ENCODE measurements at places on chromosomes 5 and 9.

GRCh38 chr5:142308358-142308757 is 16.5 kb downstream of the SPRY4 start:
- no peak for DNase-seq

DNA sequence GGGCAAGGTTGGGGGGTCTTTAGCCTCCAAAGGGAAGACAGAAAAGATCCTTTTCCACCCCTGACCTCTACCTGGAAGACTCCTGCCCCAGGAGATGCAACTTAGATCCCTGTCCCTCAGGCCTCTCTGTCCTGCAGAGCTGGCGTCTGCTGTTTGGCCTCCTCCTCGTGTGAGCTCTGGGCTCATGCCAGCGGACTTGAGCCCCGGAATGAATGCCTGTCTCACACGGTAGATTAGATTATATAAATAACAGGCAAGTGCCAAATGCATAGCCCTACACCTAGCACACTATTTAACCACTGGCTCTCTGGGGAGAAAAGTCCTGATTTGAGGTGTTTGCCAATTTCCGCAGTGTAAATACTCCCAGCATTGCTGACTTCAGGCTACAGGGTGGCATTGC is 1.4 kb upstream of the WNK2 start:
- no peak for DNase-seq

DNA sequence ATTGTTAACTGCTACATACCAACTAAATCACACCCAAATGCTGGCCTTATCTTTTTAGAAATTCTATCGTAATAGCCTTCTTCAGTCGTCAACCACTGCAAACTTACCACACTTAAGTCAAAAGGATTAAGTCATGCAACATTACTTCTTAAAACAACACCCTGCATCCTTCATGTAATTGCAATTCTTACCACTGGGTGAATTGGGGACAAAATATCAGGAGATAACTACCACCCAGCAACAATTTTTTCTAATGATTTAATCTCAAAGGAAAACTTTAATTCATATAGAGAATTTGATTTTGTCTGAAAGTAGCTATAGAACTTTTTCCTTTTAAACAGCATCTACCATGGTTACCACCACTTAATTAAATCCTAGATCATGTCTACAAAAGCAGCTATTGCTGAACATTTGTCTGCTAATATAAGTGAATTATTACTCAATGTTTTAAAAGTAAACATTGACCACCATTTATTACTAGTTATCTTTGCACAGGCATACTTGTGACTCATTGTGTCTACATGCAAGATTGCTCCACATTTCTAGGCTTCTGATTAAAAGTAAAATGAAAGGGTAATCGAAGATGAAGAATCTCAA is 10.5 kb downstream of the MLLT3 start:
- no peak for DNase-seq

DNA sequence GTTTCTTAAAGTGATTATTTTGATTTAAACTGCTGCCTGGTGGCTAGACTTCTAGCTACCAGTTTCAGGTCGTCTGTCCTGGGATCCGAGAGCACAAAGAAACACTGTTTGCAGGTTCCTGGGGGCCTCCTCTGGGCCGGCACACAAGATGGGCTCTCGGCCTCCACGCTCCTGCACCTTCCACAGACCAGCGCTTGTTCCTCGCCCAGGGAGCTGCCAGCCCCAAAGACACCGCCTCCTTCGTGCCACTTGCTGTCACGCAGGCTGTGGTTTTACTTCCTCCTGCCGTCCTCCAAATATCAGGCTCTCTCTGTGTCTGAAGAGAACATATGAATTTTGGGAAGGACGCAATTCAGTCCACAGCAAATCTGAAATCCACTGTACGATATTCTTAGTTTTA is 105.8 kb downstream of the ROR2 start:
- DNase-seq = no peak

GRCh38 chr9:35112257-35113020 is 3.2 kb downstream of the ATOSB start:
- no peak for DNase-seq

- peak; percentile 35 for DNase-seq
Measured at GRCh38 chr5:172939071-172939470, 20.2 kb upstream of the RPL26L1 start.

DNA sequence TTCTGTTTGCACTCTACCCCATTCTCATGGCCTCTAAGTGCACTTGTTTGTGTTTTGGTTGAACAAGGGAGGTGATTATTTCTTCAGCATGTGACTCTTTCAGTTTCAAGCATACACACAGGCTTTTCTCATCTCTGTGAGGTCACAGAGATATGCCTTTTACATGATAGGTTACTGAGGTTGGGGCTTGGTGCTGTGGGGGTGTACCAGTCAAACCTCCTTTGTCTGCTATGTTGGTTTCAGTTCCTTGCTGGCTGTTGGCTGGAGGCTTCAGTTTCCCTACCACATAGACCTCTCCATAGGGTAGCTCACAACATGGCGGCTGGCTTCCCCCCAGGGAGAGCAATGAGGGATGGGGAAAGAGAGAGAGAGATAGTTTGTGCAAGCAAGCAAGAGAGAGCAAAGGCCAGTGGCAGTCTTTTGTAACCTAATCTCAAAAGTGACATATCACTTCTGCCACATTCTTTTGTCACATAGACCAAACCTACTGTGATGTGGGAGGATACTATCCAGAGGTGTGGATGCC is 96.7 kb upstream of the SEMA6A start:
- DNase-seq = no peak

- DNase-seq = no peak
Measured at GRCh38 chr5:67900514-67900913, 315.0 kb upstream of the PIK3R1 start.

DNA sequence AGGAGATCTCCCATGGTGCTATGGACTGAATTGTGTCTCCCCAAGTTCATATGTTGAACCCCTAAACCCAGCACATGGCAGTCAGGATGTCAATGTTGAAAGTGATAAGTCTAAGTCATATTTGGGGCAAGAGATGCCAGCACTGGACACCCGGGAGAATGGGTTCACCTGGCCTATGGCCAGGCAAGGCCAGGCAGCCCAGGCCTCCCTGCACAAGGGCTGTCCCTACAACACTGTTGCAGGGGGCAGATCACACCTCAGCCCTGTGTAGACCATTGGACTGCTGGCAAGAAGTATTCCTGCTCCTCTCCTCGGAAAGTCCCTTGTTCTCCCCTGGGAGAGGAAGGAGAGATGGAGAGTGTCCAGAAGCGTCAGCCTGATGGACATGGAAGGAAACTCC is 240.5 kb downstream of the GADD45G start:
- no peak for DNase-seq

GRCh38 chr9:134778841-134779411 is 101.7 kb upstream of the FCN2 start:
- DNase-seq = peak; percentile 35

DNA sequence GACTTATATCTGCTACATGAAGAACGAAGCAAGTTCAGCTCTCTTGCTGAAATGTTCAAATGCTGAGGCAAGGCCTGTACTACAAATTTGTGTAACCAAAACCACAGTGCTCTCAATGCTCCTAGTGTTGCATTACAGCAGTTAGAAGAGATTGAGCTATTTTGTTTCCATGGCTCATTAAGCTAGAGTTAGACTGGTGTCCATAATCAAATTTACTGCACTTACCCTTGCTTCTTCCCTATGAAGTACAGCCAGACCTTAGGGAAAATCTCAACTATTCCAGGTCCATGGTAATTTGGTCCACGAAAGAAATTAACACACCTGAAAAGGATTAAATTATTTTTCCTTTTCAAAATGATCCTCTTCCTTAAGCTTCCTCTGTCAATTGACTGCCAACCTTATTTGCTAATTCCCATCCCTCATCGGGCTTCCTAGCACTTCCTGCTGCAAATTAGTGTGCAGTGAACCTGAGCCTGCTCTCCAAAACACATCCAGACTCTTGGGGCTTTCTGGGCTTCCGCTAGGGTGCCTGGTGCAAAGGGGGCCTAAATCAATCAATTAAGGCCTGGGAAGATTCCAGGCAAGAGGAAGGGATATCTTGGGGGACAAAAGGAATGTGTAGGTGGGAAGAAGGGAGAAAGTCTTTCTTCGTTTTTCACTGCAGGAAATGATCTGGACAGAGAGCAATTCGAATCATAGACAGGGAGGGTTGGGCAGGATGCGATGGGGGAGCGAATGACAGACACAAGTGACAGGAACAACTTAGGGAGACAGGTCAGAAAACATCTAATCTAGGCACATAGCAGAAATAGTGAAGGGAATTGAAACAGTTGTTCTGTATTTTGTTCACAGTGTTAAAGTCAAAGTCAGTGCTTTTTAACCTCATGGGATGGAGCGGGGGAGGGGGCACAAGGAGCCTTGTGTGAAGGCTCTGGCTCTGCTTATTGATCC is 542.4 kb downstream of the RAB3C start:
- no peak for DNase-seq

DNA sequence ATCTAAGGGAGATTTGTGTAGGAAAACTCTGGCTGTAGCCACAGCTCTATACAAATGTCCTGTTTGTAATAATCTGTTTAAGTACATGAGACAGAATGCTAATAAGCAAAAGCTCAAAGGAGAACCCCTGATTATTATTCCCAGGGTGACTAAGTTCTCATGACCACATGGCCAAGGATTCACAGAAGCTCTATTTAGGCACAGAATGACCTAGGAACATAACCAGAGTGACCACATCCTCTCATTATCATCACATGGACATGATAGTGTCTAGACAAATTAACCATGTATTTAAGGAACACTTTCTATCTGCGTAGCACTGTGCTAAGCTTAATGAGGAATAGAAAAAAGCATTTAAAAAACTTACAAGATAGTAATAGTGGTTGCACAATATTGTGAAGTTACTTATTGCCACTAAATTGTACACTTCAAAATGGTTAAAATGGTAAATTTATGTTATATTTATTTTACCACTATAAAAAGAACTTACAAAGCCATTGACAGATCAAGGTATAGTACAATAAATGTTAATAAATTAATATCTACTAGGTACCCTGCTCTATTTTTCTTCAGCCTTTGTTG is 56.3 kb downstream of the STX17 start:
- no peak for DNase-seq

GRCh38 chr9:34715639-34716215 is 5.8 kb upstream of the CCL21 start:
- DNase-seq = no peak

GRCh38 chr9:89482901-89483361 is 15.0 kb downstream of the SEMA4D start:
- DNase-seq = no peak

DNA sequence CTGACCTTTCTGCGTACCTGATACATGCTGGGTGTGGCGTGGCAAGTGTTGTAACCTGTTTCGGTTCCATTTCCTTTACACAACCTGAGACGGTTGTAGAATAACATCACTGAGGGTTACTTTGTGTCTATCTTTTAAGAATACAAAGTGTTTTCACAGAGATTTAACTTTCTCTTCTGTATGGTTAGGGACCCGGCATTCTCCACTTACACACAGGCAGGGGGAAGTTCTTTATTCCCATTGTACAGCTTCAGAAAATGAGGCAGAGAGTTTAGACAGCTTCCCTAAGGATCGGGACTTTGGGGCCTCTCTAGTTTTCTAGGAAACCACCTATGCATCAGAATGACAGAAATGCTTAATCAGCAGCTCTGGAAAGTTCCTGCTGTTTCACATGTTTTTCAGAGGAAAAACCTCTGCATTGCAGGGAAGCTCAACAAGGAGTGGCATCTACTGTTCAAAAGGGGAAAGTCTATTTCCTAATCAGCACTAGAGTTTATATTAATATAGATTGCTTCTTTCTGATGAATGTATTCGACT is 41.3 kb downstream of the CAST start:
- DNase-seq = no peak

DNA sequence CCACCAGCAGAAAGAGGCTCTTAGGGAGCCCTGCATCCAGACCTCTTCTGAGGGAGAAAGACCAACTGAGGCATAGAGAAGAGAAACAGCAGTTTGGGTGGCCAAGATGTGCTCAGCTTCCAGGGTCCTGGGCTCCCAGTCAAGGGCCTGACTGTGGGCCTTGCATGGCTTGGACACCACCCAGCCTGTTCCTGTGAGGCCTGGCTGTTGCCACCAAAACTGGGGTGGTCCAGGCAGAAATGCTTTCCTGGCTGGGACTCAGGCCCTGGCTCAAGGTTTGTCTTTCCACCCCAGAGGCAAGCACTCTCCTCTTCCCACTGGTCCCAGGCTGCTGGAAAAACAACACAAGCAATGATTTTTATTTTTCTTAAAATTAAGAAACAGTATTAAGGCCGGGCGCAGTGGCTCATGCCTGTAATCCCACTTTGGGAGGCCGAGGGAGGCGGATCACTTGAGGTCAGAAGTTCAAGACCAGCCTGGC is 13.3 kb downstream of the MYOZ3 start:
- no peak for DNase-seq

GRCh38 chr9:32969270-32969669 is 32.2 kb downstream of the APTX start:
- no peak for DNase-seq

DNA sequence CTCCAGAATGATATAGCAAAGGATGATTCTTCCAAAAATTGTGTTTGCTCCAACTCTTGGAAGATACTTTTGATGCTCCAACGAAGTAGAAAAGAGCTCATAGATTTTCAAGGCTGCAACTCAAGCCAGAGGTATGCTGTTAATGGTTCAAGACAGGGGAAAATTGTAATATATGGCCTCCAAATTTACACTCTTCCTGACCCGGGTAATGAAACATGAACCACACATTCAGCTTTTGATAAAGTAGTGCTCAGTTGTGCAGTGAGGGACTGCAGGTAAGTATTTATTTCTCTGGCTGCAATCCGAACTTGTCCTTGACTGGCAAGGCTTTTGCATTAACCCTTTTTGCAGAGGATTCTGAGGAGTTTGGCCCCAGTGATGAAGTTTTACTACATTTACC is 446.4 kb downstream of the RASEF start:
- no peak for DNase-seq

GRCh38 chr9:133056533-133056932 is 5.2 kb upstream of the CEL start:
- no peak for DNase-seq

DNA sequence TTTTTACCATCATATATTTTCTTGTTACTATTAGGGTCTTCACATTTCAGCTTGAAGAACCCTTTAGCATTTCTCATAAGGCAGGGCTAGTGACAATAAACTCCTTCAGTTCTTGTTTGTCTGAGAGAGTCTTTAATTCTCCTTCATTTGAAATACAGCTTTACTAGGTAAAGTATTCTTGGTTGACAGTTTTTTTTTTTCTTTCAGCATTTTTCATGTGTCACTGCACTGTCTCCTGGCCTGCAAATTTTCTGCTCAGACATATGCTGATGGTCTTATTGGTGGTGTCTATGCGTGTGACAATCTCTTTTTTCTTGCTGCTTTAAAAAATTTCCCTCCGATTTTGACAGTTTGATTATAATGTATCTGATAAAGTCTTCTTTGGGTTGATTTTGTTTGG is 399.9 kb downstream of the SH3GL2 start:
- no peak for DNase-seq

GRCh38 chr5:116411101-116411571 is 163.5 kb downstream of the SEMA6A start:
- peak; percentile 52 for DNase-seq

- DNase-seq = no peak
Measured at GRCh38 chr5:95959888-95960666, 1.6 kb downstream of the ELL2 start.

GRCh38 chr5:68739752-68740151 is 354.1 kb upstream of the SLC30A5 start:
- no peak for DNase-seq

GRCh38 chr5:17428176-17428800 is 69.7 kb upstream of the TAF11L2 start:
- no peak for DNase-seq

GRCh38 chr5:139413153-139413552 is 9.3 kb upstream of the SPATA24 start:
- no peak for DNase-seq

GRCh38 chr5:80208381-80208780 is 47.5 kb downstream of the SERINC5 start:
- DNase-seq = no peak

- DNase-seq = no peak
Measured at GRCh38 chr9:134855231-134855899, 25.2 kb upstream of the FCN2 start.
